ENCODE measurements at places on chromosomes 7 and 10. TPM values are rescaled to one million over a fixed set of nuclear protein-coding genes. Genes with fewer than 3 reads are reported as not detected.

TLL2 gene
- total RNA-seq = 0.07 TPM

ZNF365 gene
- total RNA-seq = 0.10 TPM

PTPRN2 gene
- total RNA-seq = 0.54 TPM

PROSER2 gene
- total RNA-seq = 0.57 TPM

ACTR1A gene
- 59.6 TPM for total RNA-seq

LRRC17 gene
- not detected for total RNA-seq

Measured in activated naive CD4-positive, alpha-beta T cell treated with anti-CD3 and anti-CD28 coated beads for 36 hours (primary cell).